ENCODE measurements at places on chromosomes 3 and 15. TPM values are rescaled to one million over a fixed set of nuclear protein-coding genes. Genes with fewer than 3 reads are reported as not detected.

The SLC6A6 gene
- 44.5 TPM for total RNA-seq

The LIPH gene
- total RNA-seq, result 8.8 TPM

The PATL2 gene
- total RNA-seq, result 10.7 TPM

The PIK3R4 gene
- total RNA-seq, result 23.0 TPM

The TCAIM gene
- total RNA-seq, result 11.2 TPM

The ATP13A5 gene
- not detected for total RNA-seq

The CHRM5 gene
- not detected for total RNA-seq

The CADM2 gene
- not detected for total RNA-seq

The CD96 gene
- total RNA-seq, result 0.45 TPM

The GOLGB1 gene
- total RNA-seq, result 26.7 TPM

The MPI gene
- total RNA-seq, result 41.6 TPM

The PRSS50 gene
- not detected for total RNA-seq

The TGM5 gene
- total RNA-seq, result 5.6 TPM

Data from GM12878 (cell line).